Left renal pelvis (tissue), 4 donors: ENCODE measurements at places on chromosomes 11 and 22.
A peak's percentile ranks its signal among the peaks of the same experiment; 100 is the strongest.

- DNase-seq = peak; percentile 8
Measured at GRCh38 chr11:48307760-48308386, 1.9 kb downstream of the OR4S1 start.

- no peak for DNase-seq
Measured at GRCh38 chr22:45202333-45203149, 38.2 kb downstream of the KIAA0930 start.

- no peak for DNase-seq
Measured at GRCh38 chr22:37623075-37624016, 14.7 kb downstream of the GGA1 start.

DNA sequence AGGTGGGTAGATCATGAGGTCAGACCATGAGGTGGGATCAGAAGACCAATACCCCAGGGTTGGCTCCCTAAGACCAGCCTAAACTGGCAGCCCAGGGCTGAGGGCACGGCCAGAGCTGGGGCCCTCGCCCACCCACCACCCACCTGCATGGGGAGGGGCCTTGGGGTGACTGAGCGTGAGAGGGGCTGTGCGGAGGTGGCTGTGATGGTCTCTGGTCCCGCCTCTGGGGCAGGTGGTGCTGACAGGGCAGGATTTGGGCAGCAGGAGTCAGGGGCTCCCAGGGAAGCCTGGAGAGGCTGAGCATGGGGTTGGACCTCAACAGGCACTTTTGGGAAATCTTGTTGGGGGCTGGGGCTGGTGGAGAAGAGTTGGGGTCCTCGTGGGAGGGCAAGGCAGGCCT lies 39.8 kb upstream of the MUC5AC start:
- no peak for DNase-seq

DNA sequence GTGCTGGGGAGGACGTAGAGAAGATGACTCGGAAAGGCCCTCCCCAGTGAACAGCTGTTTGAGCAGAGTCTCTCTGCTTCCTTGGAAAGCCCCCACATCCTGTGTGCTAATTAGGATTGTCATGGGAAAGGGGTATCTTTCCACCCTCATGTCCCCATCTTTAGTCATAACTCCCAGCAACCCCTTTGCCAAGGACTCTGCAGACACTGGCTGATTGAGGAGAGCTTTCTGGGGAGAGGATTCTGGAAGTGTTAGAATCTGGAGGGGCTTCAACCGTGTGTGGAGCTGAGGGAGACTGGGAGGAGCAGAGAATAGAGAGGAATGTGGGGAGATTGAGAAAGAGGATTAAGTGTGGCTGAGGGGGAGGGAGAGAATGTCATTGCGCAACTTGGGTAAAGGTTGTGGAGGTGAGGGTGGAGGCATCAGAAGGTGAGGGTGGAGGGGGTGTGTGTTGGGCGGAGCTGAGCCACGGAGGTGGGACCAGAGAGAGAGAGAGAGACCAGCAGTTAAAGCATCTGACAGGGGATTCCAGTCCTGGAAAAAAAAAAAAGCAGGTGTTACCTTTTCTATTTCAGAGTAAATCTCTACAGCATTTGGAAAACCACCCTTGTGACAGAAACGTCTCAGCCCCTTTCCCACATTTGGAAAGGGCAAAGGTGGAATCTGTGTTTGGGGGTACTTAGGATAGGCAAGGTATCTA lies 2.2 kb downstream of the DTX4 start:
- DNase-seq = no peak

DNA sequence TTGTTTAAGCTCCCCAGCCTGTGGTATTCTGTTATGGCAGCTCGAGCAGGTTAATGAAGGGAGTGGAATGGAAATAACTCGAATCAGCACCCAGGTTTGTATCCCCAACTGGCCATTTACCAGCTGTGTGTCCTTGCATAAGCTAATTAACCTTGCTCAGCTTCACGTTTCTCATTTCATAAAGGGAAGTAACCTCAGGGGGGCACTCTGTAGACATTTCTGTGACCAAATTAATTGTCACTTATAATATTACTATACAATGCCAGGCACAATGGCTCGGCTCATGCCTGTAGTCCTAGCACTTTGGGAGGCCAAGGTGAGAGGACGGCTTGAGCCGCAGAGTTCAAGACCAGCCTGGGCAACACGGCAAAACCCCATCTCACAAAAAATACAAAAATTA lies 13.8 kb downstream of the ADA2 start:
- DNase-seq = no peak
